ENCODE measurements at places on chromosomes 5 and 9.

GRCh38 chr5:150441813-150442698 lies 7.5 kb downstream of the RPS14 start:
- no peak for DNase-seq

DNA sequence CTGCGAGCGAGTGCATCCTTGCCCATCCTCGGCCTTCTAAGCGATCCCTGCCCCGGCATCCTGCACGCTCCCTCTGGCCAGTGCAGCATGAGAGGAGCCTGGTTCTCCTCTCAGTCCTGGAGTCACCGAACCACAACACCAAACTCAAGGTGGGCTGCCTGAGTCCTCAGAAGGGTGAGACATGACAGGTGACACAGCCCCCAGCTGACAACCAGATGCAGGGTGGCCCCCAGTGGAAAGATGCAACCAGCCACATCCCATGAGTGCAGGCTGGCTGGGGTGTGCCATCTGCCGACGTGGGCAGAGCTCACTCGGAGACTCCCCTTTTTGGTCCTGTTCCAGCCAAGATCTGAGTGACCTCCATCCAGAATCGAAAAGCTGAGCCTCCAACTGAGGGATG lies 58.4 kb downstream of the COL23A1 start:
- DNase-seq = no peak

DNA sequence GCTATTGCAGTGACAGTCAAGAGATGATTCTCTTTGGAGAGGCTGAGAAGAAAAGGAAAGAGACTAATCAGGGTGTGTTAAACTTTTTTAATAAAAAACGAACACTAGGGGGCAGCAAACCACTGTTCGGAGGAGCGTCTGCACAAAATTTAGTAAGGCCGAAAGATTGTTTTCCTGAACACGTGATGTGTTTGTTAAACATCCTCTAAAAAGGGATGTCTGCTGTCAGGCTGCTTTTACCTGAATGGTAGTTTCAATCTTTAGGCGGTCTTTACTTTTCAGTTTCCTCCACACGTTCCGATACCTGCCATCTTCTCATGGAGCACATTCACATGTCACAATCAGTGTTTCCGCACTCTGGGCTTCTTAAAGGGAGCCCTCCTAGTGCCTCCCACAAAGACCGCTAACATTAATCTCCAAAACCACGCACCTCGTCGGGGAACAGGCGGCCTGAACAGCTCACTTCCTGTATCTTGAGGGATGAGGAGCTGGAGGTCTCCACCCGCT lies 125.2 kb downstream of the GPBP1 start:
- DNase-seq = peak; percentile 66

GRCh38 chr5:170353961-170354360 lies 35.2 kb downstream of the KCNMB1 start:
- DNase-seq = no peak

DNA sequence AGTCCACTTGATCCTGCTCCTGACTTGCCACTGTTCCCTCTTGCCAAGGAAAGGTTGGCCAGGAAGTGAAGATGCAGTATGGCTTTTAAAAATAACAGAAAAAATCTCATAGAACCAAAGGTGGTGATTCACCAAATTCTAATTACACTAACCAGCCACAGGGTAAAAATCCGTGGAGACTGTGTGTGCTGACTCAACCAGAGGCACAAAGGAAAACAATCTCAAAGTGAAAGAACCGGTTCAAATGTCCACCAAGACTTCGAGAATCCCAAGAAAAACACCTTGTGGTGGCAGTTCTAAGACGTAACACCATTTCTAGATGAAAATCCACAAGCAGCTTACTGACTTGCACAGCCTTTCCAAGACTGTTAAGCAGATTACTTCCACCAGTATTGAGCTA lies 279.1 kb downstream of the TLE1 start:
- DNase-seq = peak; percentile 71

DNA sequence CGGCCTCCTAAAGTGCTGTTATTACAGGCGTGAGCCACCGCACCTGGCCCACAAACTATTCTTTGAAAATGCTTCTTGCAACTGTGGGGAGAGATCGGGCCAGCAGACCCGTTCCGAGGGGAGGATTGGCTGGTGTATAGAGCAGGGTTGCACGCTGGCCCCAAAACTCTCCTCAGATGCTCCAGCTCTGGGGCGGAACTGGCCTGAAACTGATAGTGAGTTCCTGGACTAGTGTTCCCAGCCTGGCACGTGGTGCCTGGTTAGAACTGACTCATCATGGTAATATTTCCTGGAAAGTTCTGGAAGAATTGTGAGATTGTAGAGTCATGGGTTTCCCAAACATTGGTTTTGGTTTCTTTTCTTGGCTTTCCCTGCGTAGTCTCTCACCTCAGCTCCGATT lies 120.5 kb downstream of the FBXL7 start:
- peak; percentile 42 for DNase-seq

DNA sequence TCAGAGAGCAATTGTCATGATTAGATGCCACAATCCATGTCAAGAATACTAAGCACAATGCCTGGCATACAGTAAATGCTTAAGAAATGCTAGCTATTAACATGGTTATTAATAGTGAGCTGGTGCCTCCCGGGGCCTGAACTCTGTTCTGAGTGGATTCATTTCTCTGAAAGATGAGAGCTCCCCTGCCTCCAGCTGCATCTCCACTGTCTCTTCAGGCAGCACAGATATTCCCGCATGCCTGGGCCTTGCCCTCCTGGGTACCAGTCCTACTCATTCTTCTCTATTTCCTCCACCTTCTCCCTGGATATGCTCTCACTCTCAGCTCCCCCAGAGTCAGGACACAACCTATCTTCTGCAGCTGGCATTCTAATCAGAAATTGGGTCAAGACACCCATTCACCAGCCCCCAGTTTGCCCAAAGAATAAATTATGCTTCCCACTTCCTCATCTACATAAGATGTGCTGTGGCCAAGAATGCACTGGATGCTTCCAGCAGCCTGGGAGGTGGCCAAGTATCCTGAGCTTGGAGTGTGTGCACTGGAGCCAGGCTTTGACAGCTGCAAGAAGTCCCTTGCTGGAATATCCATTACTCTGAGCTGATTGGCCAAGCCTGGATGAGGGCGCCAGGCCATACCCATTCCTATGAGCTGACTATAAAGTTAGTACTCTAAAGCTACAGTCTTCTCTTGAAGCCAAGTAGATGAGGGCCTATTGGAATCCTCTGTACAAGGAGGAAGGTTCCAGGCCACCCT lies 669.0 kb downstream of the ACTL7B start:
- no peak for DNase-seq

DNA sequence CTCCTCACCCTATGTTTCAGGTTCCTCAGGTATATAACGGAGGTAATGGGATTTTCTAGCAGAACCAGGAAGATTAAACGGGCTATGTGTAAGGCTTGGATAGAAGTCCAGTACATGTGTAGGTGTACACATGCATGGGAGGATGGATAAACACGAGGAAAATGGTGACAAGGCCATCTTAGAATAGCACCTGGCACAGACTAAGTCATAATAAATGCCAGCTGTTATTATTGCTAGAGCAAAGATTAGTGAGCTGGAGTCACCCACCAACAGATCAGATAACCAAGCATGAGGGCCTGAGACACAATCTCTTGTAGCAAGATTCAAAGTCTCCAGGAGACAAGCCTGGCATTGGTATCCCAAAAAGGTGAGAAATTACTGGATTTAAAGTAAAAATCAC lies 21.1 kb downstream of the SPOCK1 start:
- DNase-seq = no peak

DNA sequence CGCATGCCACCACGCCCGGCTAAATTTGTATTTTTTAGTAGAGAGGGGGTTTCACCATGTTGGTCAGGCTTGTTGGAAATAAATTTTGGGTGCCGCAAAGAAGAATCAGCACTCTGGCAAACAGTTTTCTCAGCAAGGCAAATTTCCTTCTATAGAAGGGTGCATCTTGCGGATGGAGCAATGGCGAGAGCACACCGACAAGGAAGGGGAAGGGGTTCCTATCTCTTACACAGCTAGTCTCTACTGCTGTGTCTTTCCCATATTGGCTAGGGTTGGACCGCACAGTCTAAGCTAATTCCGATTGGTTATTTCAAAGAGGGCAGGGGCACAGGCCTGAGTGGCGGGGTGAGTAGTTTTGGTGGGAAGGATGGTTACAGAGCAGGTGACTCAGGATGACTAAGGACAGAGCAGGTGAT lies 707 bp downstream of the GTF3C5 start:
- no peak for DNase-seq

DNA sequence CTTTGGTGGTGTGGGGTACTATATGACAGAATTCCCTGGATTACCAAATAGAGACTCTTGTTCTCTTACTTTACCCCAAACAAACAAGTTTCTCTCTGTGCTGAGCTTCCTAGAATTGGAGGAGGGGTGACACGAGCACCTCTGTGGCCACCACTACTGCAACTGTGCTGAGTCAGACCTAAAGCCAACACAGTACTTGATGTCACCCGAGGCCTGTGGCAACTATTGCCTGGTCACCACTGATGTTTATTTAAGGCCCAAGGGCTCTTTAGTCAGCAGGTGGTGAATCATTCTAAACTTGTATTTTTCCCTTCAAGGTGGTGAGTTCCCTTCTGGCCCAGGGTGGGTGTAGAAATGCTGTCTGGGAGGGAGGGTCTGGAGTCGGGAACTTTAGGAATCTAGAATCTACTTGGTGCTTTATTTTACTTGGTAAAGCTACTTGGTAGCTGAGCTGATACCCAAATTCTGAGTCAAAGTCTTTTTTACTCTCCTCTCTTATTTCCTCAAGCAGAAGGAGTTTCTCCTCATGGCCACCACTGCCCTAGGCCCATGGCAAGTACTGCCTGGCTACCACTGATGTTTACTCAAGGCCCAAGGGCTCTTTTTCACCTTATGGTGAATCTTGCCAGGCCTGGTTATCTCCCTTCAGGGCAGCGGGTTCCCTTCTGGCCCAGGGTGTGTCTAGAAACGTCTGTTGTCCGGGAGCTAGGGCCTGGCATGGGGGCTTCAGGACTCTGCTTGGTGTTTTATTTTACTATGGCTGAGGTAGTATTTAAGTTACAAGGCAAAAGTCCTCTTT lies 9.8 kb downstream of the LURAP1L start:
- DNase-seq = peak; percentile 83

- DNase-seq = no peak
Observed at GRCh38 chr5:31186672-31187267, 6.7 kb upstream of the CDH6 start.

DNA sequence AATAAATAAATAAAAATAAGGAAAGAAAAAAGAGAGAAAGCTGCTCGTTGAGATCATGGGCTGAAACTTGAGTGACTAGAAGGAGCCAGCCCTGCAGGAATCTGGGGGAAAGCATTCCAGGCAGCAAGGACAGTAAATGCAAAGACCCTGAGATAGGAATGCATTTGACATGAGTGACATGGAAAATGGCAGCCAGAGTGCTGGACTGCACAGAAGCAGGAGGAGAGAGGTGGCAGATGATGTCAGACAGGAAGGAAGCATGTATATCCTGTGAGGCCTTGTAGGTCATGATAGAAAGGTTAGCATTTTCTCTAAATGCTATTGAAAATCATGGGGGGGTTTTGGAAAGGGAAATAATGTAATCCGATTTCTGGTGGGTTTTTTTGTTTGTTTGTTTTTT lies 29.1 kb downstream of the ADRA1B start:
- no peak for DNase-seq

GRCh38 chr5:157359356-157360055 lies 93.6 kb downstream of the CYFIP2 start:
- DNase-seq = no peak

DNA sequence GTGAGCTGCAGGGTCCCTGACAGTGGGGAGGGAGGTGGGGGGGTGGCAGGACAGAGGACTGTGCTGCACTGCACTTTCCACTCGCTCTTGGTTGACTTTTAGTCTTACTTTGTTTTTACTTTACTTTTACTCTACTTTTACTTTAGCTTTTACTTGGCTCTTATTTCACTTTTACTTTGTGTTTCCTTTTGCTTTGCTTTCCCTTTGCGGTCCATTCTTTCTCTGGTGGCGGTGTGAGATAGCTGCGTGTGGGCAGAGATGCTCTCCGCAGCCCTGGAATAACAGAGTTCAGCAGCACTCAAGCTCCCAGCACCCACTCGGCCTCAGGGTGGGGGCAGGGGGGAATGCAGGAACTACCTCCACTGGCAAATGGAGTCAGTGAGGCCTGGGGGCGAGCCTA lies 4.7 kb downstream of the AK8 start:
- no peak for DNase-seq

GRCh38 chr9:126438741-126439401 lies 112.2 kb downstream of the MVB12B start:
- no peak for DNase-seq

GRCh38 chr5:20102293-20102692 lies 114.3 kb upstream of the CDH18 start:
- no peak for DNase-seq

DNA sequence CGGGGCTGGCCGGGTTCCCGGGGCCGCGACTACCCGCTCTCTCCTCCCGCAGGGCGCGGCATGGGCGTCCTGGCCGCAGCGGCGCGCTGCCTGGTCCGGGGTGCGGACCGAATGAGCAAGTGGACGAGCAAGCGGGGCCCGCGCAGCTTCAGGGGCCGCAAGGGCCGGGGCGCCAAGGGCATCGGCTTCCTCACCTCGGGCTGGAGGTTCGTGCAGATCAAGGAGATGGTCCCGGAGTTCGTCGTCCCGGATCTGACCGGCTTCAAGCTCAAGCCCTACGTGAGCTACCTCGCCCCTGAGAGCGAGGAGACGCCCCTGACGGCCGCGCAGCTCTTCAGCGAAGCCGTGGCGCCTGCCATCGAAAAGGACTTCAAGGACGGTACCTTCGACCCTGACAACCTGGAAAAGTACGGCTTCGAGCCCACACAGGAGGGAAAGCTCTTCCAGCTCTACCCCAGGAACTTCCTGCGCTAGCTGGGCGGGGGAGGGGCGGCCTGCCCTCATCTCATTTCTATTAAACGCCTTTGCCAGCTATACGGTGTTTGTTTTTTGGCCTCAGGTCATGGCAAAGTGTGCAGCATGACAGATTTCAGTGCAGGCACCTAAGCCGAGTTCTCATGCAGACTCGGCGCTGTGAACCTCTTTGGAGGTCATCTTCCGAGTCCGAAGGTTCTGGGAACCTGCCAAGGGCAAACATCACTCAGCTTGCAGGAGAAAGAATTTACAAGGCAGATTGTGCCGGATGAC lies 516 bp downstream of the MRPL41 start:
- DNase-seq = no peak

DNA sequence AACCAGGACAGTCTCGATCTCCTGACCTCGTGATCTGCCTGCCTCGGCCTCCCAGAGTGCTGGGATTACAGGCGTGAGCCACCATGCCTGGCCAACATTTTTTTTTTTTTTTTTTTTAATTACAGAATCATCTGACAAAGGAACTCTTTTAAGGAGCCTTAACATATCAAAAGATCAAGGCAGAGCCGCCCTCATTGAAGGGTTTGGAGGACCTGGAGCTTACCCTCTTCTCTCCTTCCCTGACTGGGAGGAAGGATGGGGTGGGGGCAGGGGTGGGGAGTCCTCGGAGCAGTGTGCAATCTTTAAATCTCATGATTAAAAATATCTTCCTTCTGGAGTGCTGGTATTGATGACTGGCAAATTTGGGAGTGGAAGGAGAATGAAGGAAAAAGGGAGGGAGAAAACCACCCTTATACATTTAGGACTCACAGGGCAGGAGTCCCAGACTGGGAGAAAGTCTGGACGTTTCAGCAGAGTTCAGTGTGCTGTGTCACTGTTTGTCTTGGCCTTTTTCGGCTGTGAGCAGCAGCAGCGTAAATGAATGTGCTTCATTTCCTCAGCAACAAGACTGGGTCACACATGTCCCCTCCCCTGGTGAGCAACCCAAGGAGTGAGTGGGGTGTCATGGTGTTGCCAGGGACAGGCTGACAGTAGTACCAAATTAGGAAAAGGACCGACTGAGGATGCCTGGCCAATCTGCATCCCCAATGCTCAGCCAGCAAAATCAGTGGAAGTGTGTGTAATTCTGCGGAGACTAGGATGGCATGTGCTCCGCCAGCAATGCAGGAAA lies 115.3 kb upstream of the BNC2 start:
- no peak for DNase-seq
